ENCODE measurements at places on chromosomes 1 and 21.

- no peak for DNase-seq
Measured at GRCh38 chr1:9807541-9807940, 16.2 kb downstream of the CLSTN1 start.

- DNase-seq = no peak
Measured at GRCh38 chr1:104905322-104905721, 1155.6 kb downstream of the AMY1C start.

DNA sequence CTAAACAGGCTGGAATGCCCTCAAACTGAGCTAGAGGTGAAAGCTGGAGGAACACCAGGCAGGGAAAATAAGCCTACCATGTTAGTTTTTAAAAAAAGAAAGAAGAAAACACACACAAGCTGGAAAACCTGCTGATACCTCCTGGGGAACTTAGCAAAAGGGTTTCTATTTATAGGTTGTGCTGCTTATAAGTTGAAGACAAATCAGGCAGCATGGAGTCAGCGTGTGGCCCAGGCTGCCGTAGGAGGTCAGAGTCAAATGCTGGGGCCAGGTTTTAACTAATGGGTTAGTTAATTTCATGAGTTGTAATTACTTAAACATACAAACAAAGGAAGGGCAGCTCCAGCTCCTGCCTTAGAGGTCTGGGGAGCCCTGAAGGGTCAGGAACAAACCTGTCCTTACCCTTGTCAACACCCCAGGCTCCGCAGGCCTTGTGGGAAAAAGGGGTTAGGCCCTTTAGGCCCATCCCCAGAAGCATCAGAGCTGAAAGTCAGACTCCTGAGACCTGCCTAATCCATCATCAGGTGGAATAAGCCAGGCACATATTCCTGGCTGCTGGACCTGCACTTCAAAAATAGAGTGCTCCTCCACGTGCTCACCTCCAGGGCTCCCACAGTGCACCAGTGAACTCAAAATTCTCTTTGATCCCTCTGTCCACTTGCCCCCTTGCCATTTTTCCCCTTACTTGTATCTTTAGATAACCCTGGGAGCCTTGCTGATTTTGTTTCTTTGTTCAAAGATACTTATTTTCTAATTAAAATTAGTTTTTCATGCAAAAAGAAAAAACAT, 59.7 kb downstream of the BRINP2 start:
- DNase-seq = no peak

- no peak for DNase-seq
Measured at GRCh38 chr1:40092706-40093639, 4.1 kb downstream of the PPT1 start.

DNA sequence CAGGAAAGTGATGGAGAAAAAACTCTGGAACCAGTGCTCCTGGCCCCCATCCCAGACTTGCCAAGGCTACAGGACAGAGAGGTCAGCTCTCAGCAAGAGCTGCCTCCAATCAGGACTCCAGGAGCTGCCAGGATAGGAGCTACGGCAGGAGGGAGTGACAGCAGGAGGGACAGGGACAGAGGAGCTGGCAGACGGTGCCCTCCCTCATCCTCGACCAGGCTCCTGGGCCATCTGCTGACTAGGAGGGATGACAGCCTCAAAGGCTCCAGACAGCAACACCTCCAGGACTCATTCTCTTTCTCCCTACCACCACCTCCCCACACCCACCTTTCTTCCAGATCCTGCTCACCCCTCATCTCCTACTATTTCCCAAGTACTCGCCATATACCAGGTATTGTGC, 22.7 kb downstream of the DLGAP3 start:
- DNase-seq = no peak

DNA sequence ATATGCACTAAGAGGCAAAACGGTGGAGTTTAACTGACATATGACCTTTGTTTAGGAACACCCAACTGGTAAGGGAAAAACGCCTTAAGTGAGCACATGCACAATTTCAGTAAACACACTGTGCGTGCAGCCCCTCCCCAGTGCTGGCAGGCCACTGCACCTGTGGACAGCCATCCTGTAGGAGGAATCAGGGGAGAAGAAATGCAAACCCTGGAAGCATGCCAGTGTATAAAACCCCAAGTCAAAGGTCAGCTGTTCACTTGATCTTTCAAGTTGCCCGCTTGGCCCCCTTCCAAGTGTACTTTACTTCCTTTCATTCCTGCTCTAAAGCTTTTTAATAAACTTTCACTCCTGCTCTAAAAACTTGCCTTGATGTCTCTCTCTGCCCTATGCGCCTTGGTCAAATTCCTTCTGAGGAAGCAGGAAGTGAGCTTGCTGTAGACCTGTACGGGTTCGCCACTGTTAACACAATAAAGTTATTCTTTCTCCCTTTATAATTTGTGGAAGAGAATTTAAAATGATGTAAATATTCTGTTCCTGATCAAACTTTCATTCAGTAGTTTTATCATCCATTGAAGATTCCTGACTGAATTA, 31.8 kb downstream of the USP25 start:
- no peak for DNase-seq

GRCh38 chr1:17004466-17005364, 7.0 kb downstream of the ATP13A2 start:
- no peak for DNase-seq

DNA sequence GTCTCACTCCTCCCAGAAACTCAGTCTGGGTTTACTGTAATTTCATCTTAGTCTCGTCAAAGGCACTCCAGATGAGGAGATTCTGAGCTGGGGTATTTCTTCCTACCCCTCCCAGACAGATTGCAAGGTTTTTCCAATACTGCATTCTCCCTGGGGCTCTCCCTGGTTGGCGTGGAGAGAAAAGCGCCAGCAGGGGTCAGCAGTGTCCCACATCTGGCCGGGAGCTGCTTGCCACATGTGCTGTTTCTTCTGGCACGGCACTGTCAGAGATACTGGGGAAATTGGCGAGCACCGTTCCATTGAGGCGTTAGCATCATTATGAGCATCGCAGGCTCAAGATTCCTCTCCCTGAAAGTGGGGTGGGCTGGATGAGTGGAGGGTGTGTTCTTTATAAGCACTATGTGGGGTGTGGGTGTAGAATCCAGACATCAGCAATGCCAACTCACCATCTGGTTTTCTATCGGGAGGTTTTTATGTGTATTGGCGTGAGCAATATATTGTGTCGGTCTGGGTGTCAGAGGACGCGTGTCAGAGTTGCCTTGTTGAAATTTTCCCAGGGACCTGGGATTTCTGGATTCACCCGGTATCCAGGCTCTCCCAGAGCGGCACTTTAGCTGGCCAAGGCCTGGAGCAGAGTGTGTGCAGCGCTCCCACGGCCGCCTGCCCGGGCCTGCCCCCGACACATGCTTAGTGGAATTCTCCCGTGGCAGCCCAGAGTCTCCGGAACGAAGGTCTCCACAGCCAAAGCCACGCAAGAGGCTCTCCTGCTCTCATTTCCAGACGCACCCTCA, 8.0 kb upstream of the NAV1 start:
- peak; percentile 77 for DNase-seq

- no peak for DNase-seq
Measured at GRCh38 chr1:113999233-113999632, 20.0 kb downstream of the OLFML3 start.
